ENCODE measurements at places on chromosomes 12 and 14.

DNA sequence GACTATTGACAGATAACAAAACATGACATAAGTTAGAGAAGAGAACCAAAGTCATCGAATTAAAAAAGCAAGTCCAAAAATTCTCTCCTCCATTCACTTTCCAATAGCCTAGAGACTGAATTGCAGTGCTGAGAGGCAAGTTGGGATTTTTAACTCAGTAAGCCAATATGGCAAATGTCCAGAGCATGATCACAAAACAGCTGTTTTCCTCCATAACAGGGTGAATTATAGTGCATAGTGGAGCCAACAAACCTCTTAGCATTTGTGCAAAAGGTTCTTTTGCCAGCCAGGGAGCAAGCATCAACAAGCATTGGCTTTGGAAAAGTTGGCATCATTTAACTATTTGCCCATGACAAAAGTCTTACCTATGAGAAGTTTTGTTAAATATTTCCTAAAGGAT is 458.8 kb upstream of the NOVA1 start:
- DNase-seq = no peak

DNA sequence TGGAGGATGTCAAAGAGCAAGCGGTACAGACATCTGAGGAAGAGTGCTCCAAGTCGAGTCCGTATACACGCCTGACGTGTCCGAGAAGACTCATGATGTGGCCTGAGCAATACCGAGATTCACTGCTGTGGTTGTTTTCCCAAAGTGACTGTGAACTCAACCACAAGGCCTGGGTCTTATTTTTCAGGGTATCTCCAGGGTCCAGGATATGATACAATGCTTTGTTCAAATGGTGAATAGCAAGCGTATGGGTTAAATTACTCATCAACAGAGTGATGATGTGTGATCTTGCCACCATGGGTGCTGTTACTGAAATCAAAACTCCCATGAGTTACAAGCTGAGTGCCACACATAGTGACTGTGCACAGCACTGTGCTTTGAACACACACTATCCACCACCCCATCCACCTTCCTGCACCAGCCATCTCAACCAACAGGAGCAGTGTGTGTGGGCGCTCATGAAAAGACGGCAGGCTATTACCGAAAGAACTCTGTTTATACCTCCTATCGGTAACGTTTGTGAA is 109.6 kb downstream of the BCAT1 start:
- DNase-seq = peak; percentile 77

GRCh38 chr14:31990926-31991572 is 86.1 kb upstream of the ARHGAP5 start:
- no peak for DNase-seq

DNA sequence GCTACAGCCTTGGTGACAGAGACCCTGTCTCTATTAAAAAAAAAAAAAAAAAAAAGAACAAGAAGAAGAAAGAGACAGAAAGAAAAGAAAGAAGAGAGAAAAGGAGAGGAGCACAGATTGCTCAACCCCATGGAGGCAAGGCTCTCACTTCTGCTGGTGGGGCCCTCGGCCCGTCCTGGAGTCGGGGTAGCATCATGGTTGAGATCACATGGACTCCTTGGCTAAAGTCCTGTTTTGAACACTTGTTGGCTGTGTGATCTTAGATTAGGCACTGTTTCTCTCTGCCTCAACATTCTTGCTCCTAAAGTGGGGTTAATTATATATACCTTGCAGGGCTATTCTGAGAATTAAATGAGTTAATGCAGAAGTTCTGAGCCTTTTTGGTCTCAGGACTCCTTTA is 207.7 kb downstream of the CACNA1C start:
- DNase-seq = no peak

GRCh38 chr12:108312073-108312659 is 26.9 kb downstream of the CMKLR1 start:
- DNase-seq = no peak

DNA sequence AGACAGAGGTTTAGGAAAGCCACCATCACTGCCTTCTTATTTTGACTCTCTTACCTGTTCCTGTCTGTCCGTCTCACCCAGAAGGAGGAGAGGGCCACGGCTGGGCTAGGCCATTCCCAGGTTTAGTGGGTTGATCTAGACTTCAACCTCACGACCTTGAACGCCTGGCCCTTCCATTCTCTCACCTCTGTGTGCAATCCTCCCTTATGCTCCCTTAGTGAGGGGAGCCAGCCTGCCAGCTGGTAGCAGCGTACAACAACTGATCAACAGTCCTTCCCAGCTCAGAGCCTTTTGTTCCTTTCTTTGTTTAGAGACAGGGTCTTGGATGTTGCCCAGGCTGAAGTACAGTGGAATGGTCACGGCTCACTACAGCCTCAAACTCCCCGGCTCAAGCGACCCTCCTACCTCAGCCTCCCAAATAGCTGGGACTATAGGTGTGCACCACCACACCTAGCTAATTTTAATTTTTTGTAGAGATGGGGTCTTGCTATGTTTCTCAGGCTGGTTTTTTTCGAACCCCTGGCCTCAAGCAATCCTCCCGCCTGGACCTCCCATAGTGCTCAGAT is 123.9 kb downstream of the ZNF664 start:
- no peak for DNase-seq

- DNase-seq = no peak
Observed at GRCh38 chr12:110531741-110532333, 29.7 kb downstream of the RAD9B start.

DNA sequence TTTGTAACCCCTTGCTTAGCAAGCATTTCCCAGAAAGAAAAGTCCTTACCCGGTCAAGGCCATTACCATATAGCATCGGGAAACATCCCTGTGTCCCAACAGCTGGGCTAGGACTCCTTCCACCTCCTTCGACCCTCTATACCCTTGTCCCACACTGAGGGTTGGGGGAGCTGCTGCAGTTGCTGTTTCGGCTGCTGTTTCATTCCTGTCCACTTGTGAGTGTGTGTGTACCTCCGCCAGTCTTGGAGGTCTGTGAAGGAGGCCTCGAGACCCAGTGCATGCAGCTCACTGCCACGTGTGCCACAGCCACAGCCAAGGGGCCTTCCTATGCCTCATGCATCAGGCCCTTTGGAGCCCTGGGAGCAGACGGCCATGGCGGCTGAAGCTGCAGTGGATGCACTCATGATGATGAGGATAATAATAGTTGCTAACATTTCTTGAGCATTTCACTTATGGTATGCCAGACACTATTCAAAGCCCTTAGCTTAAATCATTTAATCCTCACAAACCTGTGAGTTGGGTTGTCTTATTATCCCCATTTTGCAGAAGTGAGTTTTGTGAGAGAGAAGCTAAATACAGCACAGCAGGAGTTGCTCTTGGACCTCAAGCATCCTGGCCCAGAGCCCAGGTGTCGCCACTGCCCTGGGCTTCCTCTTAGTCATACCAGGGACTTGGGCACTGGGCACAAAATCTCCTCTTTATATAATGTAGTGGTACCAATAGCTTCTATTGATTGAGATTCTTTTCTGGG is 156.5 kb downstream of the PRKCH start:
- DNase-seq = peak; percentile 64

- peak; percentile 51 for DNase-seq
Observed at GRCh38 chr14:65229748-65230728, 127.7 kb upstream of the MAX start.

GRCh38 chr14:37571391-37571790 is 23.7 kb downstream of the FOXA1 start:
- DNase-seq = no peak

DNA sequence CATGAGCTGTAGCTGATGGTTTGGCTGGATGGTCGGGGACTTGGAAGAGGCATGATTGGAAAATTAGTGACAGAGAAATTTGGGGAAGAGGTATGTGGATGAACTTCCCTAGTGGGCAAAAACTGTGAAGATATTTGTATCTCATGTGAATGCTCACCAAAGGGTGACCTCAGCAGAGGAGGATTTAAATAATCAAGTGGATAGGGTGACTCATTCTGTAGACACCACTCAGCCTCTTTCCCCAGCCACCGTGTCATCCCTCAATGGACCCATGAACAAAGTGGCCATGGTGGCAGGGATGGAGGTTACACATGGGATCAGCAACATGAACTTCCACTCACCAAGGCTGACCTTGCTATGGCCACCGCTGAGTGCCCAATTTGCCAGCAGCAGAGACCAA is 60.8 kb upstream of the KRAS start:
- DNase-seq = no peak

DNA sequence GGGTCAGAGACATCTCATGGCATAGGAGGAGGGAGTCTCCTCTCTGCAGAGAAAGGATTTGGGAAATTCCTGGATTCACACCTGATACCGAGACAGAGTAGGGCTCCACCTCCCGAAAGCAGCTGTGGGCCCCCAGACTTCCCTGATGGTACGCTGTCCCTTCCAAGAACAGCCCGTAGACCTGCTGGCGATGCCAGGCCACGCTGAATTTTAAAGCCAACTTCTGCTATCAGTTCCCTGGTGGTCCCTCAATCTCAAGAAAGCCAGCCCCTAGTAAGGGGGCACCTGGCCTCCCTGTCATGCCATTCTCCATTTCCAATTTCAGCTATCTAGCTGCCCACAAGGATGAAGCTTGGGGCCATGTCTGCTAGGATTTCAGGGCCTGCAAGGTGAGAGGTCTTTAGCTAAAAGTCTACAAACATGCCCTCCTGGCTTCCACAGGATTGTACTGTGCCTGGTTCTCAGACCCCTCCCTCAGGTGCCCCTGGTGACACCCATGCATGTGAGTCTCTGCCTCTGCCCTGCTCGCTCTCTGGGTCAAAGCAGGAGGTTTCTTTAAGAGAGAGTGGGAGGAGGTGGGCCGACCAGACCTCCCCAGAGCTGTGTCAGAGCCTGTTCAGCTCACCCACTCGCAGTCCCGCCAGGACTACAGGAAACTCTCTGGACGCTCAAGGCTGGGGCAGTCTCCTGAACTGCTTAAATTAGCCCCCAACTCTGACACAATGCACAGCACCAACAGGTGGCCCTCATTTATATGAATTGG is 30.5 kb downstream of the ANO2 start:
- no peak for DNase-seq

GRCh38 chr14:105414456-105415371 is 4.9 kb upstream of the MTA1 start:
- peak; percentile 80 for DNase-seq

DNA sequence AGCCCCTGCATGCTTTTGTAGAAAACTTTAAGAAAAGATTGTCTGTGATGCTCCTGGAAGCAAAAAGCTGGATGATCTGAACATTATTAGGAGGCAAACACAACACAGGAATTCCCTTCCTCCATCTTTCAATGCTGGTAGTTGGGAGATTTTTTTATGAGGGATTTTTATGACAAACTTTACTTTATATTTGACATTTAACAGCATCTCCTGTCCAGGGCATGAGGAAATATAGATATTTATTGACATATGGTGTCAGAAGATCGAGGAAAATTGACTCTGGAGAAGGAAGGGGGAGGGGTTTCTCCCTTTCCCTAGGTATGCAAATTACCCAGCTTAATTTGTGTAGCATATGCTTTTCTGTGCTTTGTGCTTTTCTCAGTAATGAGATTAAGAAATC is 37.8 kb upstream of the CISTR start:
- DNase-seq = no peak

GRCh38 chr12:121908702-121909101 is 9.7 kb upstream of the CFAP251 start:
- no peak for DNase-seq

DNA sequence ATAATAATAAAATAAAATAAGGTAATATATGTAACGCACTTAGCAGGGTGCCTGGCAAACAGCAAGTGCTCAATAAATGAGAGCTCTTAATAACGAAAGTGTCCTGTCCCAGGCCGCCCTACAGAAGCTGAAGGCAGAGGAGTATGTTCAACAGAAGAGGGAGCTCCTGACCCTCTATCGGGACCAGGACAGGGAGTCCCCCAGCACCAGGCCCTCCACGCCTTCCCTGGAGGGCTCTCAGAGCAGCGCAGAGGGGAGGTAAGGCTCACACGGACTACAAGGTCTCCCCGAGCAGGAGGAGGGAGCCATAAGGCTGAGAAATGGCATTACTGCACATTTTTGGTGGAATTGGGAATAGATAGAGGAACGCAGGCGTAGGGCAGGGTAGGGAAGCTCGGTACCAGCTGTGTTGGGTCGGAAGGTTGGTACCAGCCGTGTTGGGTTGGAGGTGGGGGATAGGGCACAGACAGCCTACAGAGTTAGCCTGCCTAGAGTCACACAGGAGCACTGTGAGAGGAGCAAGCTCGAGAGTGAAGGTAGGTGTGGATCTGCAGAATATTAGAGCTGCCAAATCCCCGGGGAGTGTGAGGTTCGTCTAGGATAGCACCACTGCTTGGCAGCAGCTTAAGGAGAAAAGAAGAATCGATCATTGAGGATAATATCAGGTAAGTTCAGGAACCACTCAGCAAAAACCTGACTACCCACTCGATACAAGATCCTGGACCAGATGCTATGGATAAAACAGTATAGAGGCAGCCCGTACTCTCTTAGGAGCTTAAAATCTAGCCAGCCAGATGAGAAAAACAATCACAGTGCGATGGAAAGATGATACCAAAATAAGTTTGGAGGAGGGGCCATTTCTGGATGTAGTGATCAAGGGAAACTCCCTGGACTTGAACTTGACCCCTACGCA is 15.3 kb downstream of the TNFRSF1A start:
- DNase-seq = no peak

- DNase-seq = no peak
Observed at GRCh38 chr14:56216626-56217379, 98.6 kb downstream of the PELI2 start.

DNA sequence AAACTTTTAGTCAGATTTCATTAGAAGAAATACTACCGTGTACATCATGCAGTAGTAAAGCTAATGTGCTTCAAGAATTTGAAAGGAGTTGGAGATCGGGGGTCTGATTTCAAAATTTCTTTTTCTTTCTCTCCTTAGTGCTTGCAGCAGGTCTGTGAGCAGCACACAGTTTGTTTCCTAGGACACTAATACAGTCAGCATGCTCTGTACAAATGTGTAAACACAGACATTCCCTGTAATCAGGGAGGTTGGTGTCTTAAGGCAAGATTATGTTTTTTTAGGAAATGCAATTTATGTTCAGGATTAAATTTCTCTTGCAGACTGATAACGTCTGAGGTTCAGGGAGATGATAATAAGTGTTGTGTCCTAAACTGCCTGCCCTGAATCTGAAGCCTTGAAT is 142.7 kb downstream of the ALX1 start:
- DNase-seq = no peak
